ENCODE measurements at places on chromosomes 3 and 15.

DNA sequence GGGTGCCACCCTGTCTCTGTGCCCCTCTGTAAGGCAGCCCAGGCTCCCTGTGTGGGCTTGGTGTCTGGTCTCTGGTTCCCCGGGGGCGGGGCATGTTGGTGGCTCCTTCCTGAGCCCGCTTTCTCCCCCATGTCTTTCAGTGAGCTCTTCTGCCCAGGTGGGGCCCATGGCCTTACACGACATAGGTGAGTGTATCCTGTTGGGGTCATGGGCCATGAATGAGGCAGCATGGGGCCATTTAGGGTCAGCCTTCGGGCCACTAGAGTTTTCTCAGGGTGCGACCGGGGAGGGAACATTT lies 195.1 kb downstream of the UBE3A start:
- no peak for DNase-seq

GRCh38 chr3:163368168-163368567 lies 1710.1 kb downstream of the SI start:
- no peak for DNase-seq

GRCh38 chr15:94272251-94272898 lies 41.0 kb downstream of the MCTP2 start:
- no peak for DNase-seq

DNA sequence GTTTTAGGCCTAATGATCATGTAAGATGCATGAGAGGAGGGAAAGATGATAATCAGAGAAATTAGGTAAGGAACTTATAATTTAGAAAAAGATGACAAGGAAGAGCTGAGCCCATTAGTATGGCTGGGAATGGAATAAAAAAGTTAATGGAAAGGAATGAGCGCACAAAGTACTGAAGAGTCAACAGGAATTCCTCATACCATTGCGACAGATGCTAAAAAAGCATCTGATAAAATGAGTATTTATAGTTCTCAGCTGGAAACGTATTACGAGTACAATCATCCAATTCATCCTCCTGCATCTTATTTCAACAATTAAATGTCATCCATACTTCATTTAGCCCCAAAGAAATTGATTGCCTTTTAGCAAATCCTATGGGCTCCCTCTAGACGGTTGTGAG lies 58.9 kb downstream of the TMCC1 start:
- DNase-seq: no peak

- no peak for DNase-seq
Observed at GRCh38 chr3:64117483-64117882, 94.2 kb upstream of the PSMD6 start.

GRCh38 chr3:41178576-41178975 lies 20.7 kb upstream of the CTNNB1 start:
- no peak for DNase-seq

DNA sequence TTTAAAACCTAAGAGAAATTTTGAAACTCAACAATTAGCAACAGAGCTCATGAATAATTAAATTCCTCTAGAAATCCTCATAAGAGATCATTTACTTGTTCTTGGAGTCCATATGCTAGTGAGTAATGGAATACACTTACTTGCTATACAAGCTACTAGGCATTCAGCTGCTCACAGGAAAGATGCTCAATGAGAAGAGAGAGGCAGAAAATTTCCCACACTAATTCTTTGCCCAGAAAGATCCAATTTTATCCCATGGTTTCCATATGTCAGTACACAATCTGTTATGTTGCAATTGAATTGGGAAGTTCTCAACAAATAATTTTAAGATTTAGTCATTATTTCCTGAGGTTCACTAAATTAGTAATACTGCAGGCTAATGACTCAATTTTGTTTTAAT lies 310.4 kb downstream of the RYR3 start:
- DNase-seq: no peak

DNA sequence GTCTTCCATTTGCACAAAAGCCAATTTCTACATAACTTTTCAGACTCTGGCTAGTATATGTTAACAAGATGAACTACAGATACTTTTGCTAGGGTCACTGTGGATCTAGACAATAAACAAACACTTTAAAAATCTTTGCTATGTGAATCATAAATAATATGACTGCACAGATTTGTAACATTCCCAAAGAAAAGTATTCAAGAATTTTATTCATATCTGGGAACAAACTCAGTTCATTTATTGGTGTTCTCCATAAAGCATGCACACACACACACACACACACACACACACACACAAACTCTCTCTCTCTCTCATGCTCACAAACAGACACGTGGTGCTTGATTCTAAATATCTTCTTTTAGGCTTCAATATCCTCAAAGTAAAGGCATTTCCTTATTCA lies 18.8 kb upstream of the THRB start:
- no peak for DNase-seq

DNA sequence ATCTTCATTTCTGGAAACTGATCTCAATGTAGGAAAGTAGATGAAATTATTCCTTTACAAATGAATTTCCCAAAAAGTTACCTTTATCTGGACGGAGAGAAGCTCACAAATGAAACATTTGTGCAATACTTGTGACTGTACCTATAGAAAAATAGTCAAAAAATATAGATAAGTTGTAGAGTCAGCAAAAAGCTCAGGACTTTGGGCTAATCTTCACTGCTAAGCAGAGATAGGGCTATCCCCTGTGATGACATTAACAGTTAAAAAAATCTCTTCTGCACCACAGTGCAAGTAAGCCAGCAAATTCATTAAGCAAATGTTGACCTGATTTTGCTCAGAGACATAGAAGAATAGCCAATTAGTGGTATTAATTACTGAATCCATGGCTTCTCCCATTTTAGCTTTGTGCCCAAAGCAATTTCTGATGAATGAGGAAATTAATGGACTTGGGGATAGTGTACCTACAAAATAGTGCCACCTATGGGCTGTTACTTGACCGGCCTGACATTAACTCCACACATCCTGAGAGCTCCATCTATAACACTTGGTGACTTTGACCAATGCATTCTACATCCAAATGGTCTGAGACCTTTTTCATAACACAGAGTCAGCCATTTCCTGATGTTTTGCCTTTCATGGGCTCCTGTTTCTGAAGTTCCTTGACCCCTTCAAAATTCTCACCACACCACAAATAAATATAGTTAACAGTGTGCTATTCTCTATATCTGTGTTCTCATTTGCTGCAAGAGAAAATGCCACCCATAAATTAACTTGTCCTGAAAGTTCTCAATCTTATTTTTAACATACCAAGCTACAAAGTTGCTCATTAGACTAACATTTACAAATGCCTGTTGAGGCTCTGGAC lies 105.0 kb downstream of the SSR3 start:
- no peak for DNase-seq

GRCh38 chr15:59020322-59020721 lies 32.9 kb downstream of the RNF111 start:
- DNase-seq: no peak

DNA sequence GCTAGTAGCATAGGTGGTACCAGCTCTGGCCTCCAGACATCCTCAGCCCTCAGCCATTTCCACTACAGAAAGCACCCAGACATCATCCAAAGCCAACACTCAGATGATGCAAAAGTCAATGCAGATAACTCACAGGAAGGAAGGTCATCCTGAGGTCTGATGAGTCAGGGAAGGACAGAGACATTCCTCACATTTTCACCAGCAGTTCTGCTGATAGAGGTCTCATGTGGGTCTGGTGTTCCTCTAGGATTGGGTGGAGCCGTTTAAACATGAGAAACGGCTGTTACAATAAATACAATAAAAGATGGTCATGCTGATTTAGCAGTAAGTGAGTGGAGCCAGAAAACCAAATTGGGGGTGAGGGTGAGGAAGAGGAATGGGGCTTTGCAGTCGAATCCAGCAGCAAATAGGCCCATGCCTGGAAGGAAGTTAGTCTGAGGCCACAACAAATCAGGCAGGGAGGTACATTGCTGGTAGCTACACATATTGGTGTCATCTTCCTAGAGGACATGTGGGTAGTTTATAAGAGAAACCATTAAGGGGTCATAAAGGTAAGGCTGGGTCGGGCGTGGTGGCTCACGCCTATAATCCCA lies 33.3 kb upstream of the FLNB start:
- no peak for DNase-seq

GRCh38 chr15:77737238-77738037 lies 104.7 kb upstream of the LINGO1 start:
- no peak for DNase-seq

GRCh38 chr15:88243895-88244787 lies 12.4 kb downstream of the NTRK3 start:
- no peak for DNase-seq

- DNase-seq: no peak
Observed at GRCh38 chr3:104909198-104909597, 457.5 kb upstream of the ALCAM start.

DNA sequence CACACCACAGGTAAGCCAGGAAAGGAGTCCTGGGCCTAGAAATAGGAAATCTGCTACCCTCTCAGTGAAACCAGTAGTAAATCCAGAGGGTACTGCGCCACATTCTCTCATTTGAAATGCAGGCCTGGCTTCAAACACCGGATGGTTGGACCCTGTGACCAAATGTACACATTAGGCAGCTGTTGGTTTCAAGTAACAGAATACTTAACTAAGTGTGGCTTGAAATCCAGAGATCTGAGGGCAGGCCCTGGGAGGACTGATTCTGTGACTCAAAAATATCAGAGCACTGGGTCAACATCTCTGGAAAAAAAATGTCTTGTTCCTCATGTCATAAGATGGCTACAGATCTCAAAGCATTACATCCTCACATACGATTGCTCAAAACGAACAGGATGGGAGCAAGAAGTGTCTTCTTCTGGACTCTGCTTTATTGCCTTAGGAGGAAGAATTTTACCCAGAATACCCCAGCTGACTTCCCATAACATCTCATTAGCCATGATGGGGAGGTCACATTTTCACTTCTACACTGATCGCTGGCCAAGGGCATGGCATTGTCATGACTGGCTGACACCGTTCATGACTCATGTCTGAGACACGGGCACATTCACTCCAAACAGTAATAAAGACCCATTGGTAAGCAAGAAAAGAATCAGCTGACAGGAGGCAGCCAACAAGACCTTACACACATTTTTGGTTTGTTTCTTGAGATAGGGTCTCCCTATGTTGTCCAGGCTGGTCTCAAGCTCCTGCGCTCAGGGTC lies 166.0 kb downstream of the ARRDC4 start:
- DNase-seq: no peak

DNA sequence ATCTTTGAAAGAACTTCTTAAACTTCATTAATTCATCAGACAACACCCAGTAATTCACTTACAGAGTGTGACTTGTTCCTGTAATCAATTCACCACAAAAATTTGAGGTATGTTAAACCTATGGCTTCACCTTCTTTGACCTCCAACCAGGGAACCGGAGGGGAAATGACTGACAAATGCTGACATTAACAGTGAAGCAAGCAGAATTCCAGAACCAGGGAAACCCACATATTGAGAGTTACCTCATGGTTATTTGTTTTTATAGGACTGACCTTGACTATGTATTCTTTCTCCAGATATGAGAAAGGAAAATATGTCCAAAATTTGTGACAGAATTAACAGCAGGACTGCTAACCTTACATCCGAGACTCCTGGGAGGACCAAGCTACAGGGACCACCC lies 2.7 kb downstream of the P3H2 start:
- no peak for DNase-seq

DNA sequence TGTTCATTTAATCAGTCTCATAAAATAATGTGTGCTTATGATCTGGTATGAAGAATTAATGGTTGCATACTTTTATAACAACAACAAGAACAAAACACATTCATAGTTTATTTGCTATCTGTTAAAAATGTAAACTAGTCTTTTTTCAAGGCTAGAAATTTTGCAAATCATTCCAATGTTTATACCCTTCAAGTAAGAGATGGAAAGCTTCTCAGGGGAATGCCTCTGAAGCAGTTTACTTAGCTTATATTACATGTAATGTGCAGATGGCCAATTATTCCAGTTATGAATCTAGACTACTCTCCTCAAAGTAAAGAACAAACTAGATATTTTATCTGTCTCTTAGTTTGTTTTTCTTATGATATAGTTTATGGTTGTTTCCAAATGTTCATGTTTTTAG lies 575.4 kb downstream of the NAALADL2 start:
- no peak for DNase-seq

GRCh38 chr3:129764090-129764489 lies 129.4 kb downstream of the TMCC1 start:
- no peak for DNase-seq

GRCh38 chr3:17753632-17753992 lies 11.2 kb upstream of the TBC1D5 start:
- DNase-seq: no peak

DNA sequence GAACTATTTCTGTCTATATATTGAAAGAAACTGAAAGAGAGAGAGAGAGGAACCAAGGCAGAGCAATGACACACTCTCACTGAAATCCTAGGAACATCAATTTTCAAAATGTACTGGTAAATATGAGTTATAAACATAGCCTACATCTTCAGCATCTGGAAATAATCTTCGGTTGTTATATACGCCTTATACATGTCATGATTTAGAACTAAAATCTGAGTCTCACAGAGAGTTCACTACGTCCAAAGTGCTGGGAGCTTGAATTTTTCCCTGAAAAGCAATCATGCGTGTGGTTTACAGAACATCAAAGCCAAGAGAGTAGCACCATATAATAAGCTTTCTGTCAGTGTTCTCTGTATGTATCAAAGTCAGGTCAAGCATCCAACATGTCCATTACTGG lies 420.0 kb upstream of the CBLB start:
- no peak for DNase-seq

DNA sequence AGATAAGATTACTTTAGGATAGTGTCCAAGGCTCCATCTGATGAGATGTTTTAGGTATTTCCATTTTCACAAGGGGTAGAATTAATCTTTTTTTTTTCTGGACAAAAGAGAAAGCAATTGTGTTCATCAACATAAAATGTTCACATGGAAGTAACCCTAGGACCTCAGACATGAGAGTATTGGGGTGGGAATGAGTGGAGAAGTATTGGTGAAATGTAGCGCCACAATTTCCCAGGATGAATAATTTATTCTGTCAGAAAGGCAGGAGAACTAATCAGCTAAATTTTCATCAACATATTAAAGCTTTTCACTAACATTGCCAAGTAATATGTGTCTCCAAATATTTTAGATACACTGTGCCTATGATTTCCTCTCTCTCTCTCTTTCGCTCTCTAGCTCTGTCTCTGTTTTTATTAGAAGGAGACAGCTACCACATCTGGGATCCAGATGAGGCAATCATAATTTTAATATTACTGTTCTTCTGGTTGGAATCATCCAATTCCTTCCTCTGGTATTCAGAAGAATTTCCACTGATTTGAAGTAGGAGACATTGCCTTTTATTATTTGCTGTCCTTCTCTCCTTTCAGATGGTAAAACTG lies 21.6 kb upstream of the ZNF280D start:
- no peak for DNase-seq

DNA sequence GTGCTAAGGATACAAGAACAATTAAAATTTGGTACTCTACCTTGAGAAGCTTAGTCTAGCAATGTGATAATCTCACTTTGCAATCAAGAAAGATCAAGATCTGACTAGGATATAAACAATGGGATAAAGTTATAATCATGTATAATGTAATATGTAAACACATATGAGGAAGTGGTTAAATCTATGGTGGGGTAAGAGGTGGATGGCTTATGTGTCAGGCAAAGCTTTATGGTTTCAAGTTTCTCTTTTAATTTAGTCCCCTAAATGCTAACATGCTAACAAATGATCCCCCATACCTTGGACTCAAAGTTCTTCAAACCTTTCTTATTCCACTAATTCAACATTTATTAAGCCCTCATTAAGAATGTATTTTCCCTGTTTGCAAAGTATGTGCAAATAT lies 2.5 kb downstream of the RSL24D1 start:
- no peak for DNase-seq

Data from neural crest cell (in vitro differentiated cells).